Adipocyte (in vitro differentiated cells): ENCODE measurements at places on chromosomes 1 and 21.
A peak's percentile ranks its signal among the peaks of the same experiment; 100 is the strongest.

- no peak for DNase-seq
Observed at GRCh38 chr1:203217139-203217655, 12.3 kb downstream of the CHIT1 start.

DNA sequence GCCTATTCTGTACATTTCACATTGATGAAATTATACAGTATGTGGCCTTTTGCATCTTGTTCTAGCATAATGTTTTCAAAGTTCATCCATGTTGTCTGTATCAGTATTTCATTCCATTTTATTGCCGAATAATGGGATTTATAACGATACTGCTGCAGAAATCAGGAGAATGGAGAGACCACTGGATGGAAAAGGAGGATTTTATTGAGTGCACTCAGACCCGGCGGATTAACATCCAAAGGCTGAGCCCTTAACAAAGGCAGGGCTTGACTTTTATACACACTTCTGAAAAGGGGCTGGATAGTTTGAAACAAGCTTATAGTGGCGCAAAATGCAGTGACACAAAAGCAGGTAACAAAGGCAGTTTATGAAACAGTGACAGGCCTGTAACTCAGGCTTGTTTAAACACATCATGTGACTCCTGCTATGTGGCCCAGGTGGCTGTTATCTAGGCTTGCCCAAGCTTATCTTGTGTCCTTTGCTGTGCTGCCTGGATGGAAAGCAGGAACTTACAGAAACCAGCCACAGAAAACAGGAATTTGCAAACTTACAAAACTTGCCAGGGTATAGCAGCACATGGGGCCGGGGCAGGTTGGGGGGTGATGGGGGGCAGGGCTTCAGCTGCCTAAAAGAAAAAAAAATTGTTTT lies 32.8 kb upstream of the KCNJ15 start:
- peak; percentile 14 for DNase-seq

- DNase-seq, result no peak
Observed at GRCh38 chr1:113103048-113103447, 30.1 kb downstream of the LRIG2 start.

DNA sequence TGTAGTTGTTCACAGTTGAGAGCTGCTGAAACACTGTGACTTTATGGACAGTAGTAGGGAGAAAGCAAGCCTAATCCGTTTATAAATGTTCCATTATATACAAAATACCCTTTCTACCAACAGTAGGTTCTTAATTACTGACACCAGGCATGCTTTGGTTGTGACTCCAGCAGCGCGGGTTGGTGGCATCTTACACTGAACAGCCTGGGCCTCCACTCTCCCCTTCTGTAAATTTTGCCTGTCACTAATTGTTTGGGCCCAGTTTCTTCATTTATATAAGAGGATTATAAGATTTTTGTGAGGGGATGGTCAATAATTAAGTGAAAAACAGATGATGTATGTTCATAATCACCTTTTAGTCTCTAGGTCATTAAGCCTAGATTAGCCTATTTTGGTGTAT lies 58.2 kb downstream of the ITSN1 start:
- DNase-seq, result no peak

DNA sequence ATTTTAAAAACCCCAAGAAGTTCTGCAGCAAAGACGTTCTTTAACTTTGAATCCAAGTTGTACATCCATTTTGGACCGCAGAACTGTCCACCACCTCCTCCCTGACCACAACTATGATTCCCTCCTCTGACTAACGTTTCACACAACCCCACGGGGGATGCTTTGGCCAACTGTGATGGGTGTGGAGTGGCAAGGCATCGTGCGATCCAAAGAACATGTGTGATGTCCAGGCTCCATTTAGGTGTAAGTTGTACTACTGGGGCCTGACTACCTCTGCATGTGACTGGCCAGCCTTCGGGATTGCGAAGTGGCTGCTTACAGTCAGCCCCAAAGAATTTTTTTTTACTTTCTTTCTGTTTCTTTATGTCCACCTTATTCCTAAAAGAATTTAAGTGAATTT lies 6.7 kb downstream of the KCNJ15 start:
- DNase-seq, result no peak

DNA sequence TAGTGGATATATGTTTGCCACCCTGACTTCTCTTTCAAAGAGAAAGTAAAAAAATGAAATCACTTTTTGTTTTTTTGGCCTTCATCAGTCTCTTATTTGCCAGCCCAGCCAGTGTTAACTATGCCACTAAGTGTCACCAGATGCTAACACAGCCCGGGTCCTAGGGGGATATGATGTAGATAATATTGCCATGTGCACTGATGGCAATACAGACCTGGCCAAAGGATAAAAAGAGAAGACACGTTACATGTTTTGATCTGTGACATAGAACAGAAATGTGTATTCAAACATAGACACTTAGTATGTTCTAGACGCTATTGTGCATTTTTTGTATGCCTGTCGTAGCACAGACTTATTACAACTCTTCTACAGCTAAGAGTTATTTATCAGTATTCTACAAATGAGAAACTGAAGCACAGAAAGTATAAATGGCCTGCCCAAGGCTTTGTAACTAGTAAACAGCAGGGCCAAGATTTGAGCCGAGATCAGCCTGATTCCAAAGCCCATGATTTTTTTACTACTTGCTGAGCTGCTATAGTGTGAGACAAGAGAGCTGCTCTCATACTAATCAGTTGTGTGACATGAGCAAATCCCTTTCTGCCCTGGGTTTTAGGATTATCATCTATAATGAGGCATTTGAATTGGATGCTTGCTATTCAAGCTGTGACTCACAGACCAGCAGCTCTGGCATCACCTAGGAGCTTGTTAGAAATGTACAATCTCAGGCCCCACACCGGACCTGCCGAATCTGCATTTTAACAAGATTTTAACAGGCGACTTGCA lies 6.3 kb downstream of the LRRC53 start:
- no peak for DNase-seq

GRCh38 chr1:184761969-184762485 lies 7.4 kb upstream of the EDEM3 start:
- no peak for DNase-seq

DNA sequence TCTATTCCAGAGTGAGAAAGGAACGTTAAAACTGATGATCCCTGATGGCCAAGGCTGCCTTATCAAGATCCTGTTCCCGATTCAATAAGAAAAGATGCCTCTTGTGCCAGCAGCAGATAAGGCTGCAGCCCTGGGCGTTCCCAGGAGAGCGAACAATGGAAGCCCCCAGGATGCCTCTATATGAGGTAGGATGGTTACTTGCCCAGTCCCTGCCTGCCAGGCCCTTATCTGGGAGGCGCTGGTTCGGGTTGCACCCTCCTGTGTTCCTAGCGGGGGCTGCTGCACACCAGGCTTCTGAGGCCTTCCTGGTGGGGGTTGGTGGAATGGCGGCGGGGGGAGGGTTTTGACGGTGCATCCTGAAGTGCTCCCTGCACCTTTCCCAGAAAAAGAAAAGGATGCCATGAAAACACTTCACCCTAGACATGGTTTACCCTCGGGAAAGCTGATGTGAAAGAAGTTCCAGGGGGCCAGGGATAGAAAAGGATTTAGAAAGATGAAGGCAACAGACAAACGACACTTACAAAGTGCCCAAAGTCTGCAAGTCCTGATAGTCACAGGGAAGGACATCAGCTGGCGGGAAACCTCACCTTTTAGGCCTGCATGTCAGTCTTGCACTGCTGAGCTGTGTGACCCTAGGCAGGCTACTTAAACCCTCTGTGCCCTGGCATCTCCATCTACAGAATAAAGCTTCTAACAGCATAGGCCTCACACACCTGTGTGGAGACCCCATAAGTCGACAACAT lies 100.3 kb downstream of the KCNJ15 start:
- no peak for DNase-seq

GRCh38 chr1:108557296-108557695 lies 2.6 kb upstream of the EEIG2 start:
- DNase-seq, result no peak

DNA sequence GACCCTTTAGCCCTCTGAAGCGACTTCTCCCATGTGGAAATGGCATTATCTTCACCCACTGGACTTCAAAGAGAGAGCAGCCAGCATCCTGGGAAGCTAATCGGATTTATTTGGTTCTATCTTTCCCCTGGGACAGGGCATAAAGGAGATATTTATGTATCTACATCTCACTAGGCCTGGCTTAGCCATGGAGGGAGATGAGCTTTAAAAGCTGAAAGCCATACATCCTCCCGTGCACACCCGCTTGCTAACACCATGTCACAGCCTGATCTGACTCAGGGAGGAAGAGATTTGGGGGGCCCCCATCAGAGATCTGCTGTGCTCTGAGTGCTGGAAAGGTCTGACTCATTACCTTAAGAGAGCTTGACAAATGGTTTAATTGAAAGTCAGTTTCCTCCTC lies 155.9 kb downstream of the PLXNA2 start:
- DNase-seq, result no peak

DNA sequence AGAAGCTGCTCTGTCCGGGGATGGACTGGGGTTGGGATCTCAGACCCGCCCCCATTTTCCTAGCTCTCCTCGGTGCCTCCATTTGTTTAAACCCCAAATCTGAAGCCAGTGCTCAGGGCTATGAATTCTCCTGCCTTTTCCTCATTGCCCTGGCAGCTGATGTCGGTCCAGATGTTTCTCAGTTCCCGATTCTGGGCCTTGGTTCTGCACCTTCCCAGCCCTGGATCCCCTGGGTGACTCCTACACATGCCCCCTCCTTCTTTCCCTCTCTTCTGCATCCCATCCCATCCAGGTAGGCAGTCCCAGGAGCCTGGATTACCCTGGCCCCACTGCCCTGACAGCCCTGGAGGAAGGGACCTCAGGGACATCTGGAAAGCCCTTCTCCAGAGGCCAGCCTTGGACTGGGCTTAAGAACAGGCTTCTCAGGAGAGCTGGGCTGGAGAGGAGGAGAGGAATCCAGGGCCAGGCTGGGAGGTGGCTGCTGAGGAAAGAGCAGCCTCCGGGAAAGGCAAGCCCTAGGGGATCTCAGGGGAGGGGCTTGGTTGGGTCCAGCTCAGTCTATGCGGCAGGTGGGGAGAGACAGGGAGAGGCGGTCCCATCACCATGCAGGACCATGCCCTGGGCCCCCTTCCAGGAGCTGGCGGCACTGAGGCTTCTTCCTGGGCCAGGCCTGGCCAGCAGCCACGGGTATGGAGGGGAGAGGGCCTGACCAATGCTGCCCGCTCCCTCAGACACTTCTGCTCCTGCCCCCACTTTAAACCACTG lies 6.8 kb upstream of the EPS8L3 start:
- no peak for DNase-seq

DNA sequence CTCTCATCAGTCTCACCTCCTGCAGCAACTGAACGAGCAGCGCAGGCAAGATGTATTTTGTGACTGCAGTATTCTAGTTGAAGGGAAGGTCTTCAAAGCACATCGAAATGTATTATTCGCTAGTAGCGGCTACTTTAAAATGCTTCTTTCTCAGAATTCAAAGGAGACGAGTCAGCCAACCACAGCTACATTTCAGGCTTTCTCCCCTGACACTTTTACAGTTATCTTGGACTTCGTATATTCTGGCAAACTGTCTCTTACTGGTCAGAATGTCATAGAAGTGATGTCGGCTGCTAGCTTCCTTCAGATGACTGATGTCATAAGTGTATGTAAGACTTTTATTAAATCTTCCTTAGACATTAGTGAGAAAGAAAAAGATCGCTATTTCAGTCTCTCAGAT lies 53.7 kb downstream of the ZBTB8A start:
- no peak for DNase-seq

GRCh38 chr1:28269529-28269928 lies 10.2 kb downstream of the SESN2 start:
- DNase-seq, result no peak

GRCh38 chr1:226660410-226661182 lies 78.5 kb downstream of the ITPKB start:
- DNase-seq, result no peak

- DNase-seq, result no peak
Observed at GRCh38 chr21:27277110-27277509, 310.2 kb upstream of the ADAMTS5 start.

DNA sequence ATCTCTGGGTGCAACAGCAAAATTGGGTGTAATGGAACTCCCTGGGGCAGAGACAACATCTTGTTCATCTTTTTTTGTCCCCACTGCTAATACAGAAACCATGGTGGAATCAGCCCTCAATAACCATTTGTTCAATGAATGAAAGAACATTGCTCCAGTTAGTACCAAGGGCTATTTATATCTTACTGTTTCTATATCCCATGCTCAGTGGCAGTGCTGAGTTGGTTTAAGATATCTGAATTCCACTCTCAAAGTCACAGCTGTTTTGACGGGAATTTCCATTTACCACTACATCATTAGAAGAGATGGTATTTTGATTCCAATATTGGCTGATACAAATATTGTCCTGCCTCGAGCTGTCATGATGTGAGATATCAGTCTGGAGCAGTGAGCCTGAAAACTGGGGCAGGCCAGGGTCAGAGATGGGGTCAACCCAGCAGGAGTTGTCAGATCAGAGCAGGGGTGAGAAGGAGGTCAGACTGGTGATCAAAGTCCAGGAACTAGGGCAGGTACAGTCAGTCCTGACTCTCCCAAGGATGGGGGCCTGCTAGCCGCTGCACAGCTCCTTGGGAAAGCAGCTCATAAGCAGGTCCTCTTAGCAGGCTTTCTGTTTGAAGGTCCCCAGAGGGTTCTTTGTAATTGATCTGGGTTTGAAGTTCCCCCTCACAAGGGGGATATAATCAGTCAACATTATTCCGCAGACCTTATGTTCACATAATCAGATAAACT lies 5.8 kb upstream of the PHC2 start:
- no peak for DNase-seq

- DNase-seq, result no peak
Observed at GRCh38 chr1:244291236-244292201, 160.2 kb downstream of the ADSS2 start.

DNA sequence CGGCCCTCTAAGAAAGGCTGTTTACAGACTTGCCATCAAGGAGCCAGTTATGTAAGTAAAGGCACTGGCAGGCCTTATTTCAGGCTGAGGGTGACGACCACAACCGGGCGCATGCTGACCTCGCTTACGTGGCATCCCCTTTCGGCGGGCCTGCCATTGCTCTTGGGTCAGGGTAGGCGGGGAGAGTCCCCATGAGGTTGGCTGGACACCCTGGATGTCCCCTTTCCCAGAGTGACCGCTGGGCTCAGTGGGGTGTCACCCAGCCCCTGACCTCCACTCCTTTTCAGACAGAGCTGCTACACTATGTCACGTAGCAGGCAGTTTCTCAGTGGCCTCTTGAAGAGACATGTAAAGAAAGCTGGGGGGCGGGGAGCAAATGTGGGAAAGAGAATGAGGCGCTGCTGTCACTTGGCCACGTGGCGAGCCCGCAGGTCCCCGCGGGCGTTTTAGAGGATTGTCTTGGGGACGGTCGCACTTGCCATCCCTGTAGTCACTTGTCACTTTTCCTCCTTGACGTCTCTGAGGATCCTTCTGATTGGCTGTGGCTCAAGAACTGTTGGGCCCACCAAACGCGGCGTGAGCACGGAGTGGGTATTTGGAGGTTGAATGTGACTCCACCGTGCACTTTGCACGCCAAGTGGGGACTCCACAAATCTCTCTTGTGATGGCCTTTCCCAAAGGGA lies 42.2 kb downstream of the SLC37A1 start:
- no peak for DNase-seq
